ENCODE measurements at places on chromosomes 13 and 19.

GRCh38 chr19:1445185-1445931 is 4.6 kb upstream of the APC2 start:
- DNase-seq, result peak; percentile 60

DNA sequence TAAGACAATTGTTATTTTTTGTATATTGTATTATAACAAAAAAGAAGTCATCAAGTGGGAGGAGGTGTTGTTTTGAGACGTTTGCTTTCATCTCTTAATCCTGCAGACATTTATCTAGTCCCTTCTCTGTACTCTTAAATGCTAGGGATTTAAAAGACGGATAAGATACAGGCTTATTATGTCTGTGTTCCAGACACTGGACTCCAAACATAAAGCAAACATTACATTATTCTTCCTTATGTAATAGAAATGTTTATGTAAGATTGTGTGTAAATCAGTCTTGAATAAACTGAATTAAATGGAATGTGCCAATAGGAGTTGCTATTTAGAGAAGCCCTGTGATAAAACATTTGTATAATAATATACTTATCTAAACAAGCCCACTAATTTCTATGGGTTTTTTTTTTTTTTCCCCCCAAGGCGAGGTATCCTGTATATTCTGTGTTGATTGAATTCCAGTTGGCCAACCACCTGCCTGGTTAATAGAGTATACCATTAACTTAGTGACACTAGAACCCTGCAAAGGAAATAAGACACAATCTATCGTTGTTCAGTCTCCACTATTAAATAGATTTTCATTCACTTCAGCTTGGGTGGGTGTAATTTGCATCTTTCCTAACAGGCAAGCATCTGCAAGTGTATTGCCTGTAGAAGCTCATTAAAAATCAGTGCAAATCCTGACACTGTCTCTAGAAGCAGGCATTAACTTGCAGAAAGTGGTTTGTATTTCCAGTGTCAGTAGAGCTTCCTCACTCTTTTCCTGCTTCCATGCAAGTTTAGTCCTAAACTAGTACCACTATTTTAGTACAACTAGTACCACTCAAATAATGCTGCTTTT is 69.0 kb downstream of the LRCH1 start:
- DNase-seq, result no peak

GRCh38 chr13:57763689-57764088 is 132.1 kb downstream of the PCDH17 start:
- DNase-seq, result no peak

- no peak for DNase-seq
Observed at GRCh38 chr19:39257227-39257626, 8.6 kb upstream of the IFNL4 start.

DNA sequence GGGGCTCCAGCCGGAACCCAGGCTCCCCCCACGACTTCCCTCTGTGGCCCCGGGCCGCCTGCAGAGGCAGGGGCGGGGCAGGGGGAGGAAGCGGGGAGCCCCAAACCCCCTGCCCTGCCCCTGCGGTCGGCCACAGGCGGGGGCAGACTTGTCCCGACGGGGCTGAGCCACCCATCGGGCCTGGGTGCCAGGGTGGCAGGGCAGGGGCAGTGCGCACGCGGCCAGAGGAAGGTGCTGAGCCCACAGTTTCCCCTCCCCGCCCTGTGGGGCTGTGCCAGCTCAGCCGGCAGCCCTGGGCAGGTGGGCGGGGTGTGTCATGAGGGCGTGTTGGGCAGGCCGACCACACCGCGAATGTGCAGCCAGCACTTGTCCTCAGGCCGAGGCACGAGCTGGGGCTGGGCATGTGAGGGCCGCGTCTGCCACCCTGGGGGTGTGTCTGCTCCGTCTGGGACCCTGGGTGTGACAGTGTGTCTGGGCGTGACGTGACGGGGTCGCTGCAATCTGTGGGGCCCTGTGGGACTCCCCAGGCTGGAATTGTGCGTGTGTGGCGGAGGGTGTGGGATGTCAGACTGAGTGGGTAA is 17.7 kb downstream of the CCDC97 start:
- DNase-seq, result peak; percentile 53
